ENCODE measurements at places on chromosomes 16 and 17.

GRCh38 chr16:11440657-11441012 is 95.4 kb downstream of the RMI2 start:
- DNase-seq: no peak

DNA sequence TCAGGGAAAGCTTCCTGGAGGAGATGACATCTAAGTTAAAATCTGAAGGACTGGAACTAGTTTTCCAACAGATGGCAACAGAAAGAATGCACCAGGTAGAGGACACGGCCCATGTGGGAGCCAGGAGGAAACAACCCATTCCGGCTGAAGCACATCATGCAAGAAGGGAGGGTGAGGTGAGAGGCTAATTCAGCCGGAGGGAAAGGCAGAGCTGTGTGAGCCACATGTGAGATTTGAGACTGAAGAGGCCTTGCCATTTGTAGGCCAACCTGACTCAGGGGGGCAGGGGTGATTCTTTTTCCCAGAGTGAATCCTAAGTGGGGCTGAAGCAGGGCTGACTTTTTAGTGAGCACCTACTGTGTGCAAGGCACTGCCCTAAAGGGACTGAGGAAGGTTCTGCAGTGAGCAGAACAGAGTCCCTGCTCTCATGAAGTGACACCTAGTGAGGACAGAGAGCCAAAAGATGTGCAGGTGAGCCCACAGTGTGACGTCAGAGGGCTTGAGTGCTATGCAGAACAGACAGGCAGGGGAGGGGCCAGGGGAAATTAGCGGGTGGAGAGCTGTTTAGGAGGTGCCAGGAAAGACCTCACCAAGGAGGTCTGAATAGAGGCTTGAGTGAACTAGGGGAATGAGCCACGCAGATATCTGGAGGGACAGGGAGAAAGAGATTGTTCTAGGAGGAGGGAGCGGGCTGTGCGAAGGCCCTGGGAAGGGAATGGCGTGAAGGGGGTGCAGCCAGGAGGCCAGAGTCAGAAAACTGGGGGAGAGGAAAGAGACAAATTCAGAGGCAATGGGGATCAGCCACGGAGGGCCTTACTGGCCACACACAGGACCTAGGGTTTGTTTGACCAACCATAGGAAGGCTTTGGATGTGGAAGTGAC is 19.8 kb upstream of the IL21R start:
- DNase-seq: no peak

GRCh38 chr17:28227316-28228108 is 91.5 kb upstream of the TMEM97 start:
- DNase-seq: no peak

- no peak for DNase-seq
Measured at GRCh38 chr17:64103391-64104364, 26.3 kb downstream of the ERN1 start.

DNA sequence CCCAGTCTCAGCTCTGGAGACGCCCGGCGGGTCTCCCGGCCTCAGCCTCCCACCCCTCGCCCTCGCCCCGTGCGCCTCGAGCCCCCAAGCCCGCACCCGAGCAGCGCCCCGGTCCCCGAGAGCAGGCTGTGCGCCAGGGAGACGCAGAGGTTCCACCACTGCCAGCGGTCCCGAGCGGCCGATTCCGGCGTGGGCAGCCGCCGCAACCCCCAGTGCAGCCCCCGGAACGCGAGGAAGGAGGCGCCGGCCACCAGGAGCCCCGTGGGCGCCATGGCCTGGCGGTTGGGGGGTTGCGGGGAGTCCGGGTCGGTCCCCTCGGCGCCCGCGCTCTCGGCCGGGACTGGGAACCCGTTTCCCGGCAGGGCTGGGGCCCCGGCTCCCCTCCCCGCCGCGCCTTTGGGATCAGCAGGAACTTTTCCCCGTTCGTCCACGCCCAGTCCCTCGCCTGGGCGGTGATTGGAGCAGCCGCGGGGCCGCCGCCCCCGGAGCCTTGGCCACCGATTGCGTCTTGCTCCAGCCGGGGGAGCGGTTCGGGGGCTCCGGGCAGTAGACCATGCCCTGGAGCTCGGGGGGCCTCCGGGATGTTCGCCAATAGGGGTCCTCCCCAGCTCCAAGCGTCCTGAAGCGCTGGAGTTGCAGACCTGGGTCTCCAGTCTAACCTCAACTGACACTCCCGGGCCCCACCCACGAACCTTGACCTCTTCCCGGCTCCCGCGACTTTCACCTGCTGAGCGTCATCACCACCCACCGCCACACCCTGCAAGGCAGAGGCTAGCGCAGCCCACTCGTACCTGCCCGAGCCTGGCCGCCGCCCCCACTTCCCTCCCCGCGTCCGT is at the start of gene TLCD2:
TSS of gene TLCD2 (minus strand) at position 407 of the 836 bp plus-strand sequence. CDS start at position 272, 135 bp downstream.
- DNase-seq: no peak

- DNase-seq: no peak
Measured at GRCh38 chr17:74164446-74165045, 38.9 kb upstream of the RPL38 start.

GRCh38 chr17:56985371-56986162 is 7.6 kb downstream of the SCPEP1 start:
- no peak for DNase-seq

GRCh38 chr16:69345923-69346322 is 5.7 kb downstream of the TMED6 start:
- no peak for DNase-seq

GRCh38 chr17:38324141-38324697 is 19.5 kb downstream of the GPR179 start:
- DNase-seq: no peak

DNA sequence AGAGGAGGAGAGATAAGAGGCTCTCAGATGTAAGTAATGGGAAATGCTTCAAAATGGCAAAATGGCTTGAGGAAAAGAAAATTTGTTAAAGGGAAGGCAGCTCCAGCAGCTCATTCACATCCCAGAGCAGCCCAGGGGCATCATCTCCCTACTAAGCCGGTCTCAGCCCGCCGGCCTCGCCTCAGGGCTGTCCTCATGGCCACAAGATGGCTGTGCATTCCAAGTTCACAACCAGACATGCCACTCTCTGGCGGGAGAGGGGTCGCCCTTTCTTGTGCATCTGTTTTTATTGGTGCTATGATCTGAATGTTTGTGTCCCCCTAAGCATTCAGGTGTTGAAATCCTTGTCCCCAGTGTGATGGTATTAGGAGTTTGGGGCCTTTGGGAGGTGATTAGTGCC is 13.5 kb upstream of the SLC47A2 start:
- no peak for DNase-seq

GRCh38 chr17:62615503-62615902 is 12.0 kb upstream of the MRC2 start:
- DNase-seq: no peak

- no peak for DNase-seq
Measured at GRCh38 chr17:39919087-39919683, 750 bp upstream of the GSDMB start.

DNA sequence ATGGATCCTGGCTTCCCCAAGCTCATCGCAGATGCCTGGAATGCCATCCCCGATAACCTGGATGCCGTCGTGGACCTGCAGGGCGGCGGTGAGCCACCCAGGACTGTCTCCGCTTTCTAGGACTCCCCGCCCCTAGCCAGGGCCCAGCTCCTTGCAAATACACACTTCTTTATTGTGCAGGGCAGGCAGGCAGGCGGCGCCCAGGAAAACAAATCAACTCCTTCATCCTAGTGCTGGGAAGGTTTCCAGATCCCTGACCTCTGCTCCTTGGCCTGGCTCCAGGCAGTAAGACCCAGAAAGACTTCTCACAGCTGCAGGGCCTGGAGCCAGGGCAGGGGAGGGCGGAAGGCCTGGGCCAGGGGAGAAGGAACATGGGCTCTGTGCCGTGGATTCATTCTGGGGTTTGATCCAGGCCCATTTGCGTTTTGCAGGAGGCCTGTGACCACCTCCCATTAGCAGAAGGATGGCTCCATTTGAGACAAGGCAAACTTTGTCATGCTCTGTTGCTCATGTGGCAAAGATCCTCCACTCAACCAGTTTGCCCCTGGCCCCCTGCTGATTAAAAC is 6.0 kb upstream of the LPCAT2 start:
- DNase-seq: no peak

DNA sequence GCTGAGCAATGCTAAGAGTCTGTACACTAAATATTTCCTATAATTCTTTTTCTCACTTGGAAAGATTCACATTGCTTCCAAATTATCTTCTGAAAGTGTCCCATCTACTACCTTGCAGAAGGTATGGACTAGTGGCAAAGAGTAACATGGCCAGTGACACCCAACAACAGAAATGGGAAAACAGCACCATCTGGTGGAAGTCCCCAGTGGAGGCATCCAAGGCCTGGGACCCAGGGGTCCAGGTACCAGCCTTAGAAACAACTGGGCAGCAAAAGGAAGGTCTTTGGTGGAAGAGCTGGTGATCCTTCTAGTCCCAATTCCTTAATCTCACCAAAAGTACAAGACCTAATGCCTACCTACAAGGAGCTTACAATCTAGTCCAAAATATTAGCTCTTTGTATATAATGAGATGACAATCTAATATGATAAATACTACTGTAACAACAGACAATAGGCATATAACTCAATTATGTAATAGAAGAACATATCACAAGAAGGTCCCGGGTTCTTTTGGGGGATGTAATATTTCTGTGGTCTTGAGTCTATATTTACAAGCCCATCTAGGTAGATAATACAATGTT is 55.3 kb downstream of the SKAP1 start:
- no peak for DNase-seq

- DNase-seq: no peak
Measured at GRCh38 chr17:74578979-74579378, 11.7 kb upstream of the CD300H start.

DNA sequence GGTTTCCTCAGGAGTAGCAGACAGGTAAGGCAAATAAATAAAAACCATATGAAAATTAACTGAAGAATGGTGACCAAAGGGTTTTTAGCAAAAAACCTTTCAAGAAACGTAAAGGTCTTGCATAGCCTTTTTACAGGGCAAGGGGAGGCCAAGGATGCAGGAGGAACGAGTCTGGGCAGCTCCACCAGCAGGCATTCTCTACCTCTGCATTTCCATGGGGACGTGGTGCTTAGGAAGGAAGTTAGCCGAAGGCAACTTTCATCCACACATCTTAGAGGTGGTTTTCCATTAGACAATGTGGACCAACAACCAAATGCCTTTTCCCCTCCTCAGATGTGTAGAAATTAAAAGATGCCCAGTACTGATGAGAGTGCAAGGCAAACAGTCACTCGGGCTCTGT is 20.7 kb downstream of the TOM1L2 start:
- no peak for DNase-seq

- DNase-seq: no peak
Measured at GRCh38 chr17:15377200-15377599, 35.8 kb upstream of the TEKT3 start.

- no peak for DNase-seq
Measured at GRCh38 chr17:39026980-39027451, 59.8 kb upstream of the FBXO47 start.

DNA sequence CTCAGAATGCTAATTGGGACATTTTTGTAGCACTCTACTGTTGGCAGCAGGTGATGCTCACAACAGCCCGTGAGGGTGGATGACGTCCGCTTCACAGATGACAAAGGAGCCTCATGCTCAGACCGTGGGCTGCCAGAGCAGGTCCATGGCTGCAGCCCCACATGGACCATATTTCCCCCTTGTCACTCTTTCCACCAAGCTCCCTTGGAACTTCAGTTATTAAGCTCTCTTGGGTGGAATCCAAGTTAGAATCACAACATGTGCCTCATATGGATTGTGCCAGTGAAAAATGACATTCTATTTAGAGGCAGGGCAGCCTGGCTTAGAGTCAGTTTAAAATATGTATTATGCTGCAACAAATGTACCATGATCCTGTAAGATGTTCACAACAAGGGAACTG is 33.2 kb upstream of the STH start:
- no peak for DNase-seq
